ENCODE measurements at places on chromosomes 11 and 22. TPM values are rescaled to one million over a fixed set of nuclear protein-coding genes. Genes with fewer than 3 reads are reported as not detected.

DNA sequence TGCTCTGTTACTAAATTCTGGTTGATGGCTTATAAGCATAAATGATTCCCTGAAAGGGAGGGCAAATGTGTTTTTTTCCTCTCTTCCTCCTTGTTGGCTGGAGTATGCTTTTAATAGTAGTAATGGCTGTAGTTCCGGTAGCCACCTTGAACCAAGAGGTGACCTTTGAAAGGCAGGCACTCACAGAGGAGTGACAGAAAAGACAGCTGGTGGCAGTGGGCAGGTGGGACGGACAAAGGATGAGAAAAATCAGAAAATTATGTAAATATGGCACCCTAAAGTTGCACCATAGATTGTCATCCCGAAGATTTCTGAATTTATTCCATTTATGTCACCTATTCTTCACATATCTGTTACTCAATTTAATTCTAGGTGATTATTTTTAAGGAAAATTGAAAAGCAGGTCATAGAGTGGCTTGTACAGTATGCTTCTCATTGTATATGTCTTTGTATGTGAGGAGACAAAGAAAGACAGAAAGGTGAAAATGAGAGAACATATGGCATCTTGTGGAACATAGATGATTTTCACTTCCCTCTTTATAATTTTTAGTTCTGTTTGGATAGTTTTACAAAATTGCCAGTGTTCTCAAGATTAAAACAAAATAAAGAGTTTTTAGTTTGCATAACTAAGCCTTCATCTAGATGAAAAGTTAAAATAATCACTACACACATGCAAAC is 17.0 kb downstream of the CASP12 start:
- H3K36me3 ChIP-seq: no peaks in the 10 kb centered on the region
- DNase-seq: no peak
- H3K4me1 ChIP-seq: peaks cover 17% of the 10 kb centered on the region
- H3K27me3 ChIP-seq: no peaks in the 10 kb centered on the region
- H3K4me3 ChIP-seq: no peak overlapping the region
- H3K27ac ChIP-seq: no peak overlapping the region

DNA sequence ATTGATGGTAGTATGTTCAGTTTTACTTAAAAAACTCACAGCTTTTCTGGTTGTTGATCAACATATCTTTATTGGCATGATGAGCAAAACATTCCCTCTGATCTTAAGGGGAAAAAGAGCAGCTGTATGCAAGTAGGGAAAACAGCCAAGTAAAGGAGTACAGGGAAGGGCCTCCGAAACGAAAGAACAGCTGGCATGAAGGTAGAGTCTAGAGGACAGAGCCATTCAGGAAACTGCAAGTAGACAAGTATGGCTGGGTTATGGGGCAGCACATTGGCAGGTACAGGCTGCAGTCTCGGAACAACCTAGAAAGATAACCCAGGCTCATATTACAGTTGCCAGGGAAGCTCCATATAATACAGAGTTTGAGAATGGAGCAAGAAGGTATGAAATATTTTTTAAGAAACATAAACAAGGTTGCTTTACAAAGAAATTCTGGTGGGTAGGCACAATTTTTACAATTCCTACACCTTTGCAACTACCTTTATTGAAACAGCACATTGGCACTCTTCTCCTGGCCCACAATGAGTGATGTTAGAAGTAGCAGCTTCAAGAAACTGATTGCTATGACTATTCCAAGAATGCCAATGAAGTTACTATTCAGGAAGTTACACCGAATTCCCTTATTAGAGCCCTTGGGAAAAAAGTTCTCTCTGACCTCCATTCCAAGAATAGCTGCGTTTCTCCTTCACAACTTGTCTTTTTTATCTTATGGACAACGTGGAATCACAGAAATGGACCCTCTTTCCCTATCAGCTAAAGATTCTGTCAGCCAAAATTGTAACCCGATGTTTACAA is 45.2 kb downstream of the LGR4 start:
- no peaks in the 10 kb centered on the region for H3K4me1 ChIP-seq
- H3K4me3 ChIP-seq: no peak overlapping the region
- no peak overlapping the region for H3K27ac ChIP-seq
- H3K27me3 ChIP-seq: peaks cover 15% of the 10 kb centered on the region

CADM1 gene
- total RNA-seq: 0.81 TPM

DNA sequence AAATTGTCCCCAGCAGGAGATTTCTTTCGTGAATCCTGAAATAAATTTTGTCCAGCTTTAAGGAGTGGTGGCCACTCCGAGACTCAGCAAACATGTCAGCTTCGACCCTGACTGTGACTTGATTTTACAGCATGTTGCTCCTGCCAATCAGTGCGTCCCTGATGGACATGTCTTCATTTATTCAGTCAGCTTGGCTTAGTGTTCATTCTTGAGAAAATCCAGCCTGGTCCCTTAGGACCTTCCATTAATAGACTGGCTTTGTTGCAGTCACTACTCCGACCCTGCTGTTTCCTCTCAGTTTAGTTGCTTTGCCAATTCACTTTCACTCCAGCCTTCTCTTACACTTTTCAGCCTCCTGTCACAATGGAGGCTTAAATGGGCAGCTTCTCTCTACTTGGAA is 30.5 kb downstream of the TMPRSS5 start:
- no peak overlapping the region for H3K4me3 ChIP-seq
- no peaks in the 10 kb centered on the region for H3K36me3 ChIP-seq
- no peak for DNase-seq

TTLL8 gene
- not detected for total RNA-seq

GRCh38 chr11:80746300-80746699 is 1305.5 kb upstream of the TENM4 start:
- H3K4me3 ChIP-seq: no peak overlapping the region
- H3K27ac ChIP-seq: no peak overlapping the region
- no peaks in the 10 kb centered on the region for H3K4me1 ChIP-seq
- DNase-seq: no peak
- no peaks in the 10 kb centered on the region for H3K27me3 ChIP-seq

CASP4 gene
- 97.2 TPM for total RNA-seq

DNA sequence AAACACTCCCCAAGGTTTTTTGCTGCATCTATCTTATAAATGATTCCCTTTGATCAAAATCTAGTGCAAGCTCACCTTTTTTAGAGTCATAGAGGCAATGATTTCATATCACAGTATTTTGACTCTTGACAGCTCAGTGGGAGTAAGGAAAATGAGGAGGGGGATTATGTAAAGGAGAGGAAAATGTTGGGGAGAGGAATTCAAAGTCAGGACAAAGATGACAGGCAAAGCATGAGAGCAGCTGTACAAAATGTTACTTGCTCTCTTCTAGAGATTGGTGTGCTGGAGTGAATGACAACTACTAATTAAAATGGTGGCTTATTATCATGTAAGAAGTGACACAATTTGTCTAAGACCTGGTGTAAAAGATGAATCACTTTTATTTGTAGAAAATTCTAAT is 644.6 kb upstream of the CHORDC1 start:
- no peaks in the 10 kb centered on the region for H3K36me3 ChIP-seq
- H3K27ac ChIP-seq: no peak overlapping the region
- no peak overlapping the region for H3K4me3 ChIP-seq
- no peak for DNase-seq
- H3K27me3 ChIP-seq: no peaks in the 10 kb centered on the region
